Stimulated activated CD4-positive, alpha-beta T cell treated with anti-CD3 and anti-CD28 coated beads, TNF-alpha, amount 100 ng/mL, for 24 hours (primary cell): ENCODE measurements at places on chromosomes 11 and 22.
A peak's percentile ranks its signal among the peaks of the same experiment; 100 is the strongest.

GRCh38 chr22:37843741-37844089 lies 419 bp downstream of the ANKRD54 start:
- DNase-seq = peak; percentile 28

DNA sequence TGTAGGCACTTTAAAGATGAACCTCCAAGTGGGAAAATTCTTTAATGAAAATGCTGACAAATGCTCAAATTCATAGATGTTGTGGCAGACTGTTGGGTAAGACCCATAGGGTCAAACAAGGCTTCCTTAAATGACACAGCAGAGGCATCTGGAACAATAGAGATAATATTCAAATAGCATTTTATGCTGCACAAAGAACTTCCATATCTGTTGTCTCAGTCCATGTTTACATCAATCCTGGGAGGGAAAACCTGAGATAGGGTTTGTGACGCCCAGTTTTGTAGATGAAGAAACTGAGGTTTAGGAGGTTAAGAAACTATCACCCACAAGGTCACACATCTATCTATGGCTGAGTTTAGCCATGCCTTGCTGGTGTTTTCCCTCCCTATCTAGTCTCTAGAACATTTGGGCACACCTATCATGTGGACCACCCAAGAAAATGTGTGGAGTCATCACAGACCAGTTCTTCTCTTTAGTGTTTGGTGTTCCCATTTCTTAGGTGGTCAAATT lies 106.4 kb downstream of the EHF start:
- DNase-seq = no peak

DNA sequence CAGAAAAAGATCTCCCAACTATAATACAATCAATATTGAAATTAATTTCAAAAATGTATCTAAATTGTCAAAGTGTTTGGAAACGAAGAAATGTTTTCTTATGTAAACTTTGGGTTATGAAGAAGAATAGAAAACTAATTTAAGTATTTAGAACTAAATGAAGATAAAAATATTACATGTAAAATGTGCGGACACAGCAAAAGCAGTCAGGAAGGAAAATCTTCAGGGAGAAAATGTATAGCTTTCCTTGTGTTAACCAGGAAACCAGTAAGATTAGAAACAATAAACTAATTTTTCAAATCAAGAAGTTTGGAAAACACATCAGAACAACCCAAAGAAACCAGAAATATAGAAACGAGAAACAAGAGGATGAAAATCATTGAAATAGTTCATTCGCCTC lies 466.5 kb downstream of the BRD1 start:
- no peak for DNase-seq

DNA sequence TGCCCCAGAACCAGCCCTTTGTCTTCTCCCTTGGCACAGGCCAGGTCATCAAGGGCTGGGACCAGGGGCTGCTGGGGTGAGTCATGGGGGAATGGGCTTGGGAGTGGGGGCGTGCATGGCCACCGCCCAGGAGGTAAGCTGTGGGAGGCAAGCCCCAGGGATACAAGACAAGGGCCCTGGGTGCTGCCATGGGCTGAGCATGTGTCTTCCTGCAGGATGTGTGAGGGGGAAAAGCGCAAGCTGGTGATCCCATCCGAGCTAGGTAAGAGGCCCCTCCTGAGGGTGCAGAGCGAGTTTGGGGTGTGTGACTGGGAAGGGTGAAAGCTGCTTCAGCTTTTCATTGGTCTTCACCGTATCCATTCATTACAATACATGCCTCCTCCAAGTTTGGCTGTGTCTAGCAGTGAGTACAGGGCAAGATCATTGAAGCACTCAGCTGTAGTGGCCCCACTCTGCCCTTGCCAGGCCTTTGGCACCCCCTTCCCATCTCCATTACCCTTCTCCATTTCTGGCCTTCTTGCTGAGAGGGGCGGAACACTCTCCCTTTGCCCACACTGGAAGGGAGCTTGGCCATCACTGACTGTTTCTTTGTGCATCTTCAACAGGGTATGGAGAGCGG lies 2.5 kb downstream of the FKBP2 start:
- DNase-seq = no peak

GRCh38 chr11:3903207-3903896 lies 47.9 kb downstream of the STIM1 start:
- no peak for DNase-seq

DNA sequence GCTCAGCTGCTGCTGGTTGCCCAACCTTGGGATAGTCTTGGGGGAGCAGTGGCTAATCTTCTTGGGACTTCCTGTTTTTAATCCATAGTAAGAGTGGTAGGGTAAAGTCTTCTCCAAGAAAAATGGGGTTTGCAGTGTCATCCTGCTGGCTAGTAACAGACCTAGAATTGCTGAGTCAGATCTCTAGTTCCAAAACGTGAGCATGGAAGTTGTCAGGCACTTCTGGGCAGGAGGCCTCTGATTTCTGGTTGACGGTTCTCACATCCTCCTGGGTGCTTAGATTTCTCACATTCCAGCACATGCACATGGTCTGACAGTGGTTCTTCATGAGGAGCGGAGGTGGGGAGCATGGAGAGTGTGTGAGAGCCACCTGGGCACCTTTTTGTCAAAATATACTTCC lies 410.0 kb downstream of the OPCML start:
- no peak for DNase-seq

- DNase-seq = no peak
Observed at GRCh38 chr11:22340701-22341587, 2.8 kb downstream of the SLC17A6 start.

DNA sequence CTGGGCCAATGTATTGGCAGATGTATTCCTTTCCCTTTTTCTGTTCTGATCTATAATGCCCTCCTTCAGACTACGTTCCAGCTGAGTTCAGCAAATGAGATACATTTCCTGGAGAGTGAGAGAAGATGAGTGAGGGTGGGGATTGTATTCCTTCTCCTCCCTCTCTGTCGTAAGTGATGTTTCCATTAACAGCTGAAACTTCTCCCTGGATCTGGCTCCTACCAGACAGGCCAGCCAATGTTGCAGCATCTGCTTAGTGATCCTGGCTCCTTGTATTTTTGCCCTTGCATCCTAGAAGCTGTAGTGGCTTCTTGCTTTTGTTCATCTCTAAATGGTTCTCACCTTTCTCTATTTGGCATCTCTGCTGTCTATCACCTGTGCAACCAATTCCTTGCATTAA lies 48.2 kb upstream of the MTMR2 start:
- DNase-seq = no peak

DNA sequence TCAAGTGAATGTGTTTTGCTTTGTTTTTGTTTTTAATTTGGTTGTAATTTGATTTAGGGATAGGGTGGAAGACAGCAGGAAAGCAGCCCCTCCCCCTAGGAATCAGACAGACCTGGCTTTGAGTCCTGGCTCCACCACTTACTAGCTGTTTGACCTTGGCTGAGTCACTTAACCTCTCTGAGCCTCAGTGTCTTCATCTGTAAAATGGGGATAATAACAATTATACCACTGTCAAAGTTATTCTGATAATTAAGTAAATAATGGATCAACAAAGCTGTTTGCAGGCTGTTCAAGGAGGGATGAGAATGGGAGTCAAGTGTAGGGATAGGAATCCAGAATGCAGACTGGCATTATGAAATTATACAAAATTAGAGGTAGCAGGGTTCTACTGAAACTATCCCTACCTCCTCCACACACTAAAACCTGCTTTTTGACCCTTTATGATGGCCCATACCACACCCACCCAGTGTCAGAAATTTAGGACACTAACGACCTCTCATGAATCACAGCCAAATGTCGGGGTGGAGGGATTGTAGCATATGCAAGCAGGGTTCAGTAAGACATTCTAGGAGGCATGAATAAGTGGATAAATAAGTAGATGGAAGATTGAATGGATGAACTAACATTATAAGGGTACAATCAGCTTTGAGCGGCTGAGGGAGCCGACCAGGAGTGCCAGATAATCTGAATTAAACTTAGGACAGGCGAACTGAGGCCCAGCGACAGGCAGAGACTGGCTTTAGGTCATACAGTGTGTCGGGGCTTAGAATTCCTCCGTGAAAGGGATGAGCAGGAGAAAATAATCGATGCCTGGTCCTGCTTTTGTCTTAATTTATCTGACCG lies 974 bp downstream of the ANAPC15 start:
- DNase-seq = no peak

- no peak for DNase-seq
Observed at GRCh38 chr11:8035200-8035855, 45.7 kb upstream of the TUB start.

- no peak for DNase-seq
Observed at GRCh38 chr11:64859542-64860414, 15.3 kb upstream of the CDC42BPG start.

DNA sequence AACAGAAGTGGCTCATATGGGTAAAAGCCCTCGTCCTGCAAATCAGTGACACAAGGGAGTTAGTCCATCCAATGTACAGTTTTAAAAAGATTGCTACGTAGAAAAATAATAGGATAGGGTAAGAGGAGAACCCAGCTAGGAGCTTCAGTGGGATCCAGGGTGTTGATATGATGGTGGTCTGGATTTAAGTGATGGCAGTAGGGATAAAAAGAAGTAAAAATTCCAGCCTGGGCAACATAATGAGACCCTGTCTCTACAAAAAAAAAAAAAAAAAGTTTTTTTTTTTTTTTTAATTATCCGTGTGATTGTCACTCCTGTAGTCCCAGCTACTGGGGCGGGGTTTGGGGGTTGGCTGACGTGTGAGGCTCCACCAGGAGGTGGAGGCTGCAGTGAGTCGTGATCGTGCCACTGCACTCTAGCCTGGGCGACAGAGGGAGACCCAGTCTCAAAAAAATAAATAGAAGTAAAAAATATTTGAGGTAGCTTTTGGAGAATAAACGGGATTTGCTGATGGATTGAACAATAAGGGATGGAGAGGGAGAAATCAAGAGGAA lies 7.0 kb upstream of the L3MBTL2 start:
- peak; percentile 46 for DNase-seq

- no peak for DNase-seq
Observed at GRCh38 chr22:20148414-20148813, 2.4 kb downstream of the CCDC188 start.

DNA sequence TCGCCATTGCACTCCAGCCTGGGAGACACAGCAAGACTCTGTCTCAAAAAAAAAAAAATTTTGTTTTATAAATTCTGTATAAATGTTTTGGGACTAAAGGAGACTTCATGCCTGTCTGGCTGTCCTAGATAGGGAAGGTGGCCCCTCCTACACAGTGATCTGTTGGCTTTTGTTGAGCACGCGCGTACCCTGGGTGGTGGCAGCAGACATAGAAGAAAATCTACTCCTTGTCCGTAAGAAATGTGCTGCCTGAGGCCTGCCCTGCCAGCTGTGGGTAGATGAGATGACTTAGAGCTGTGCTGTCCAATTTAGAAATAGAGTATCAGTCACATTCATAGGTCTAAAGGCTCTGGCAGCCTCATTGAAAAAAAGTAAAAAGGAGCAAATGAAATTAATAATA lies 37.0 kb downstream of the AP2A2 start:
- DNase-seq = no peak

DNA sequence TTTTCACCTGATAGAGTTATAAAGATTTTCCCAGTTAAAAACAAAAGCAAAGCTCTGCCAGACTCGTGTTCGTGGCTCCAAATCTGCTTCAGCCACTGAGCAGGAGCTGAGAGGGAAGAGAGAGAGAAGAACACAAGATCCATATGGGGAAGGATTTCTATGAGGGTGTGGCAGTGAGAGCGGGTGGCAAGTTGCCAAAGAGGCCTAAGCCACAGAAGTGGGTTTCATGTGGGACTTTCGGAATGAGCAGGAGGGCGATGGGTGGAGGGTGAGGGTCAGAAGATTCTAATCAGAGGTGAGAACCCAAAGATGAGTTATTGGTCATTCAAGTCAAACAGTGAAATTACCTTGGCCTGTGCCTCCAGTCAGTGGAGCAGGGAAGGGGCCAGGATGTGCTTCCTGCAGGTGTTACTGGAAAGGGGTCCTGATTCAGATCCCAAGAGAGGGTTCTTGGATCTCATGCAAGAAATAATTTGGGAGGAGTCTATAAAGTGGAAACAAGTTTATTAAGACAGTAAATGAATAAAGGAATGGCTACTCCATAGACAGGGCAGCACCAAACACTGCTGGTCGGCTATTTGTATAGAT lies 40.5 kb upstream of the TOP3B start:
- DNase-seq = no peak

DNA sequence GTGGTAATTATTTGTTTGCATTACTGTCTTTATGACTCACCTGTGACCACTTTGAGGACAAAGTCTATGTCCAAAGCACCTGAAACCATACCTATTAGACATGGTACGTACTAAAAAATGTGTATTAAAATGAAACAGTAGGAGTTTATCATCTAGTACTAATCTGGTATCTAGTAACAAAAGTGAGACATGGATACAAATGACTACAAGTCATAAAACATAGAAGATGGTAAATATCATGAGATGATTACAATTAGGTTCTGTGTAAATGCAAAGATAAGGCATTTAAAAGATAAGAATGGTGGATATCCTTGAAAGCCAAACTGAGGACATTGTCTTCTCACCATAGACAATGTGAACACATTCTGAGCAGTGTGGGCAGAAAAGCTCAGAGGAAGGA lies 113.5 kb upstream of the GUCY1A2 start:
- DNase-seq = no peak

- no peak for DNase-seq
Observed at GRCh38 chr11:38315151-38315550, 1717.1 kb upstream of the RAG2 start.

GRCh38 chr11:94283678-94284077 lies 20.7 kb upstream of the IZUMO1R start:
- DNase-seq = no peak

DNA sequence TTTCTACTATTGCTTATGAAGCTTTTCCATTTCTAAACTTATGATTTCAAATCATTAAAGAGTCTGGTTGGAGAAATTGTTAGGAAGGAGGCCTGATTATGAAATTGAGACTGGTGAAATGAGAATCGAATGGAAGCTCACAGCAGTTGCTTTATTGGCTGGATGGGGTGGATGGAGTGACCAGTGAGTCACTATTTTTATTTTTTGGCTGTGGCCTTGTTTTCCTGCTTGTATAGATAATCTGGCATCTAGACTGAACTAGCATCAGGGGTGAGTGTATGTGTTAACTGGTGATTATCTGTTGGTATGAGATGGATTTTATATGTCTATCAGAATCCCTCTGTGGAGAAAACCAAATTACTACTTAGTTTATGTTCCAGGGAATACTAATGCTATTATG lies 36.2 kb downstream of the UVRAG start:
- no peak for DNase-seq

GRCh38 chr11:9493492-9493891 lies 32.7 kb downstream of the ZNF143 start:
- DNase-seq = no peak

DNA sequence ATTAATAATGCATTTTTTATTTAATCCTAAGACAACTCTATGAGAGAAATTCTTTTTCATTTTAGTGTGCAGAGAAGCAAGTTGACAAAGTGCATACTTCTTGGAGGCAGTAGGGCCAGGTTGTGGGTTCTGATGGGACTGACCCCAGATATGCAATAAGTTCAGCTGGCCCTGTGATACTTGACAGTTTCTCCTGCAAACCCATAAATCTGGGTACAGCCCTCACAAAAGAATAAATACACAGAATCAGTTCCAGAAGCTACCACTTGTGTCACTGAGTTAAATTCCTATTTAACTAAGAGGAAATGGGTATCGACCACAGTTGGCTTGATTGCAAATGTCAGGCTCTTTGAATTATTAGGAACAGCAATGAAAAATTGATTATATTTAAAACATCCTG lies 598.5 kb upstream of the API5 start:
- no peak for DNase-seq

- no peak for DNase-seq
Observed at GRCh38 chr11:126443120-126443519, 87.6 kb downstream of the ST3GAL4 start.

GRCh38 chr11:86287468-86287796 lies 14.6 kb upstream of the HIKESHI start:
- no peak for DNase-seq

- no peak for DNase-seq
Observed at GRCh38 chr22:38943201-38943600, 14.2 kb upstream of the APOBEC3A start.

GRCh38 chr22:47062126-47062525 lies 299.7 kb downstream of the TBC1D22A start:
- DNase-seq = no peak
